ENCODE measurements at places on chromosomes 7 and 10. TPM values are rescaled to one million over a fixed set of nuclear protein-coding genes. Genes with fewer than 3 reads are reported as not detected.

- H3K27me3 ChIP-seq: no peaks in the 10 kb centered on the region
- no peaks in the 10 kb centered on the region for H3K4me1 ChIP-seq
- no peak overlapping the region for H3K4me3 ChIP-seq
Observed at GRCh38 chr10:51297438-51297837, 223.2 kb downstream of the PRKG1 start.

The GPR26 gene
- not detected for total RNA-seq

GRCh38 chr10:24118246-24118645 lies 90.7 kb upstream of the KIAA1217 start:
- H3K4me1 ChIP-seq: no peaks in the 10 kb centered on the region
- H3K27me3 ChIP-seq: no peaks in the 10 kb centered on the region

- no peaks in the 10 kb centered on the region for H3K27me3 ChIP-seq
- H3K27ac ChIP-seq: no peak overlapping the region
- no peaks in the 10 kb centered on the region for H3K4me1 ChIP-seq
- no peak for DNase-seq
Observed at GRCh38 chr7:80661729-80662128, 23.3 kb downstream of the CD36 start.

- H3K27me3 ChIP-seq: no peaks in the 10 kb centered on the region
- no peak overlapping the region for H3K4me3 ChIP-seq
- H3K4me1 ChIP-seq: peaks cover 3% of the 10 kb centered on the region
- H3K27ac ChIP-seq: no peak overlapping the region
- no peaks in the 10 kb centered on the region for H3K36me3 ChIP-seq
Observed at GRCh38 chr7:27933671-27934565, 194.0 kb downstream of the TAX1BP1 start.

DNA sequence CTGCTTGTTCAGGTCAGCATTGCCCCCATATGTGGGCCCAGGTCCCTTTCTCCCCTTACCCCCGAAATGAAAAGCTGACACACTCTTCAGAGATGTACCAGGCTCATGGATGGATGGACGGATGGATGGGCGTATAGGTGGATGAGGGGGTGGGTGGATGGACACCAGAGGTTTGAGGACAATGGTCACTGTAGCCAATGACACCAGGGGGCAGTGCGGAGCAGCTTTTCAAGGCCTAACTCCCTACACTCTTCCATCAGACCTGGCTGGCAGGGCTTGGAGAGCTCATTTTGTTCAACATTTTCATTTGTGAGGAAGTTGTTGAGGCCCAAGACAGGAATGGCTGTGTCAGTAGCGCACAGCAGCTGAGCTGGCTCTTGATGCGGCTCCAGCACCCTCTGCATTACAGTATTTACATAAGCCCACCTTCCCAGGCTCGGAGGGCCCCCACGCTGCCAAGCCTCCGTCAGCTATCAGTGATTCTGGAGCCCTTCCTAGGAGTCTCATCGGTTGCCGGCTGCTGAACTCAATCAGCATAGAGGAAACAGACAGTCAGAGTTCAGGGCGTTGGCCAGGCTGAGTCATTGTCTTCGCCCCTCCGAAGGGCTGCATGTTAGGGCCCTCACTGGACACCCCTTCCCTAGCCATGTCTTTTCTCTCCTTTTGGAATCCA lies 11.6 kb upstream of the FFAR4 start:
- H3K36me3 ChIP-seq: no peaks in the 10 kb centered on the region
- no peak overlapping the region for H3K4me3 ChIP-seq
- peaks cover 3% of the 10 kb centered on the region for H3K4me1 ChIP-seq
- peak; percentile 51 for DNase-seq
- peaks cover 6% of the 10 kb centered on the region for H3K27me3 ChIP-seq
- H3K27ac ChIP-seq: no peak overlapping the region

The SPDYE9 gene
- not detected for total RNA-seq

DNA sequence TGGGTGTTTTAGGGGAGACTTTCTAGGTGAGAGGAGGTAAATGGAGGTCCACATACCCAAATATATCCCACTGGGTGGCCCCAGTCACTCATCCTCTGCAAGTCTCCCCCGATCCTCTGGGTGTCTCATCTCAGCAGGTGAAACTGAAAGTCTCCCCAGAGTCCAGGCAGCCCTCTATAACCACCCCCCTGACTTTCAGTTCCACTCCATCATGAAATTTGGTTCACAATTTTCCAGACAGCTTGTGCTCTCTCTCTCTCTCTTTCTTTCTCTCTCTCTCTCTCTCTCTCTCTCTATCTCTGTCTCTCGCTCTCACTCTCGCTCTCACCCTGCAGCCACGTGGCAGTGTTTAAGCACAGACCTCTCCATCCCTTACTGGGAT lies 56.7 kb upstream of the ELN start:
- H3K27ac ChIP-seq: no peak overlapping the region
- no peak for DNase-seq
- H3K4me1 ChIP-seq: peaks cover 3% of the 10 kb centered on the region
- H3K4me3 ChIP-seq: no peak overlapping the region
- H3K36me3 ChIP-seq: no peaks in the 10 kb centered on the region

- H3K4me3 ChIP-seq: no peak overlapping the region
- H3K4me1 ChIP-seq: no peaks in the 10 kb centered on the region
- H3K36me3 ChIP-seq: no peaks in the 10 kb centered on the region
Observed at GRCh38 chr10:91360461-91360860, 49.7 kb upstream of the HECTD2 start.

DNA sequence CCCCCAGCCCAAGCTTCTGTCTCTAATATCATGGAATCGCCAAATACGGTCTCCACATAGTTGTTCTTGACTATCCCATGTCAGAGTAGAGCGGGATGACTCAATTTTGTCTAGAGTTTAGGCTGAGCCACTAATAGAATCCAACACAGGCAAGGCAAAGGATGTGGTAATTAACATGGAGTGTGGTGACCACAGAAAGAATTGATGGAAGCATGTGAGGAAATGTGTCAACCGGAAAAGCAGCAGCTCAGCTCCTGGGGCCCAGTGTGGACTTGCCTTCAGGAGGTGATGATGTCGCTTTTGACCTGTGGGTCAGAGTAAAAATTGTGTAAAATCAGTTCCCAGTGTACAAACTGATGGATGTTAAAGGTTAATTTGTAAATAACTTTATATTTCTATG lies 139.3 kb upstream of the KLF6 start:
- peaks cover 19% of the 10 kb centered on the region for H3K4me1 ChIP-seq
- no peaks in the 10 kb centered on the region for H3K27me3 ChIP-seq
- H3K36me3 ChIP-seq: peaks cover 3% of the 10 kb centered on the region
- no peak overlapping the region for H3K4me3 ChIP-seq

The GARIN1A gene
- 0.35 TPM for total RNA-seq

The TEX36 gene
- not detected for total RNA-seq

The PRKCQ gene
- 69.3 TPM for total RNA-seq

The SVIL gene
- 10.3 TPM for total RNA-seq

The IQUB gene
- not detected for total RNA-seq

DNA sequence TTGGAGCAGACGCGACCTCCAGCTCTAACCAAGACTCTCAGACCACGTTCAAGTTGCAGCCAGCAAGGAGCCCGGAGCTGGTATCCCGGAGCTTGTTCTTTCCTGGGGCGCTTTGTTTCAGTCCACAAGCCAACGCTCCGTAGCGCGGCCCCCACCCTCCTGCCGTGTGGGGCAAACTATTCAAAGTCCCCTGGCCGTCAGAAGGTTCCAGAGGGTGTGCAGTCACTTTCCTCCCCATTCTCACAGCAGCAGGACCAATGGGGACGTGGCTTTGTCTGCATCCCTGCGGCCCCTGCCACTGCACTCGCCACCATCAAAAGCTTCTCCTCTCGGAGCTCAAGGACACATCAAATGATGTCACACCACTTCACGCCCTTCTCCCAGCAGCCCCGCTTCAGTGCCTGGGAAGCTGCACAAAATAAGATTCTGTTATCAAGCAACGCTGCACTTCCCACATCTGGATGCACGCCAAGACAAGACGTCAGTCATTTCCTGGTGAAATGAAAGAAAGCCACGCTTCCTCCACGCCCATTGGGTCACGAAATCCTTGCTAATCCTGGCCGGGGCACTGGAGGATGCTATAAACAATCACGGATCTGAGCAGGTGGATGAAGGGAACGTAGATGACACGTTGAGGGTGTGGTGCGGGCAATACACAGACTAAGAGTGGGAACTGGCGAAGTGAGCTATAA lies 348.2 kb downstream of the PTPRN2 start:
- no peak for DNase-seq
- no peak overlapping the region for H3K4me3 ChIP-seq
- H3K36me3 ChIP-seq: no peaks in the 10 kb centered on the region
- H3K27me3 ChIP-seq: no peaks in the 10 kb centered on the region
- H3K27ac ChIP-seq: no peak overlapping the region

The SLIT1 gene
- 0.30 TPM for total RNA-seq

The C10orf67 gene
- not detected for total RNA-seq

- no peaks in the 10 kb centered on the region for H3K4me1 ChIP-seq
- no peak overlapping the region for H3K27ac ChIP-seq
- no peaks in the 10 kb centered on the region for H3K36me3 ChIP-seq
- H3K27me3 ChIP-seq: no peaks in the 10 kb centered on the region
- no peak overlapping the region for H3K4me3 ChIP-seq
Observed at GRCh38 chr10:116931806-116932205, 73.2 kb downstream of the SHTN1 start.

DNA sequence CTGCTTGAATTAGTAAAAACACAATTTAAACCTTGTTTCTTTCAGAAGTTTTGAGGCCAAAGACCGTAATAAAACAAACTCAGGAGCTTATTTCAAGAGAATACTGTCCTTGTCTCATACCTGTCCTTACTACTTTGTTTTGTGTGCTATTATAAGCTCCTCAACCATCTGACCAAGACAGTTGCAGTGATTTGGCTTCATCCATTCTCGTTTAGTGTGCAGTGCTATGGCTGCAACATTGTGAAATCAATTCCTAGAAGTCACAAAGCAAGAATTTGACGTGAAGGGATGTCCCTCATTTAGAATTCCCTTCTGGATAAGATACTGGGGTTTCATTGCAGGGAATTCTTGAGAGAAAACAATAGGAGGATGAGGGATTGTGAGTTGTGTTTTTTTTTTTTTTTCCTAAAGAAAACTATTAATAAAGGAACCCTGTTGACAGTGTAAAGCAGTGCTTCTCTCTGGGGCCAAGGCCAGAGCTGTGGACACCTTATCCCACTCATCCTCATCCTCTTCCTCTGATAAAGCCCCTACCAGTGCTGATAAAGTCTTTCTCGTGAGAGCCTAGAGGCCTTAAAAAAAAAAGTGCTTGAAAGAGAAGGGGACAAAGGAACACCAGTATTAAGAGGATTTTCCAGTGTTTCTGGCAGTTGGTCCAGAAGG lies at the start of gene OIT3:
Gene OIT3, plus strand, starts transcription at position 604 of the 663 bp plus-strand sequence. CDS start 60 bp downstream, outside the sequence.
- H3K27me3 ChIP-seq: peaks cover 11% of the 10 kb centered on the region
- H3K36me3 ChIP-seq: peaks cover 7% of the 10 kb centered on the region
- H3K27ac ChIP-seq: no peak within 1 kb of the TSS
- peaks cover 3% of the 10 kb centered on the region for H3K4me1 ChIP-seq
- H3K4me3 ChIP-seq: no peak within 1 kb of the TSS
- no peak for DNase-seq

- H3K4me1 ChIP-seq: peaks cover 69% of the 10 kb centered on the region
- H3K27me3 ChIP-seq: no peaks in the 10 kb centered on the region
- peak within 1 kb of the TSS; percentile 80 for H3K4me3 ChIP-seq
- DNase-seq: peak; percentile 90
- peak within 1 kb of the TSS; percentile 90 for H3K27ac ChIP-seq
Observed at GRCh38 chr7:36723951-36724664, at the start of gene AOAH. TSS of gene AOAH (minus strand) at chr7:36724494. CDS start at chr7:36724148, 346 bp downstream.

DNA sequence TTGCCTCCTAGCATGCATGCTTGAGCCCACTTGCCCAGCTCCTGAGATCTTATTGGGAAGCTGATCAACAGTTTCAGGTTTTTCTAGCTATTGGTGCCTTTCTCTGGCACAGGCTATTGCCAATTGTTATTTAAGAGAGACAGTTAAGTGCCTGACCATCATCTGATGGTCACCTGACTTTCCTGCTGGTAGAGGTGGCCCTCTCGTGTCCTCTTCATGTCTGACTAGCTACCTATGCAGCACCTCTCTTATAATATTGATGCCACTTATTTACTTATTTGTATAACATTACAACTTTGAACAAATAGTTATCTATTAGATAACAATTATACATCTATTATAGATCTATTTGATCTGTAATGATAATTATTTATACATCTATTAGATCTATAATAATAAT lies 205.9 kb upstream of the SEMA3D start:
- no peaks in the 10 kb centered on the region for H3K27me3 ChIP-seq
- no peak overlapping the region for H3K4me3 ChIP-seq
- H3K36me3 ChIP-seq: no peaks in the 10 kb centered on the region
- H3K4me1 ChIP-seq: no peaks in the 10 kb centered on the region
- H3K27ac ChIP-seq: no peak overlapping the region
- no peak for DNase-seq

- no peak for DNase-seq
- H3K4me3 ChIP-seq: no peak overlapping the region
- H3K27ac ChIP-seq: no peak overlapping the region
- H3K4me1 ChIP-seq: no peaks in the 10 kb centered on the region
- H3K27me3 ChIP-seq: no peaks in the 10 kb centered on the region
- no peaks in the 10 kb centered on the region for H3K36me3 ChIP-seq
Observed at GRCh38 chr10:131425752-131426533, 114.4 kb upstream of the TCERG1L start.

The CCDC172 gene
- total RNA-seq: not detected

The LDB3 gene
- total RNA-seq: 0.10 TPM

DNA sequence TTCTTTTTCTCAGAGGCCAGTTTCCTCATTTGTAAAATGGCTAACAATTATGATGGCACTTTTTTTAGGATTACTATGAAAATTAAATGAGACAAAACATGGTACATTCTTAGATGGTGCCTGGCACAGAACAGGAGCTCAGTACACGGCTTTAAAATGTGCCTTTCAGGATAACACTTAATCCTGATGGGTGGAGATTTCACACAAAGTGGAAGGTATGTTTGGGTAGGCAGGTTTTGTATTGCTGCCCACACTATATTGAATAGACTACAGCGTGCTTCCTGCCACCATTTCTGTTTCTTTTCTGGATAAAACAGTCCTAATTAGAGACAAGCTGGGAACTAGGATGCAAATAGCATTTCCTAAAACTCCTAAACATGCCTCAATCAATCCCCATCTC lies 22.0 kb upstream of the IMPDH1 start:
- no peak overlapping the region for H3K4me3 ChIP-seq
- peaks cover 9% of the 10 kb centered on the region for H3K4me1 ChIP-seq
- H3K27ac ChIP-seq: no peak overlapping the region
- H3K27me3 ChIP-seq: peaks cover 21% of the 10 kb centered on the region
- DNase-seq: no peak

DNA sequence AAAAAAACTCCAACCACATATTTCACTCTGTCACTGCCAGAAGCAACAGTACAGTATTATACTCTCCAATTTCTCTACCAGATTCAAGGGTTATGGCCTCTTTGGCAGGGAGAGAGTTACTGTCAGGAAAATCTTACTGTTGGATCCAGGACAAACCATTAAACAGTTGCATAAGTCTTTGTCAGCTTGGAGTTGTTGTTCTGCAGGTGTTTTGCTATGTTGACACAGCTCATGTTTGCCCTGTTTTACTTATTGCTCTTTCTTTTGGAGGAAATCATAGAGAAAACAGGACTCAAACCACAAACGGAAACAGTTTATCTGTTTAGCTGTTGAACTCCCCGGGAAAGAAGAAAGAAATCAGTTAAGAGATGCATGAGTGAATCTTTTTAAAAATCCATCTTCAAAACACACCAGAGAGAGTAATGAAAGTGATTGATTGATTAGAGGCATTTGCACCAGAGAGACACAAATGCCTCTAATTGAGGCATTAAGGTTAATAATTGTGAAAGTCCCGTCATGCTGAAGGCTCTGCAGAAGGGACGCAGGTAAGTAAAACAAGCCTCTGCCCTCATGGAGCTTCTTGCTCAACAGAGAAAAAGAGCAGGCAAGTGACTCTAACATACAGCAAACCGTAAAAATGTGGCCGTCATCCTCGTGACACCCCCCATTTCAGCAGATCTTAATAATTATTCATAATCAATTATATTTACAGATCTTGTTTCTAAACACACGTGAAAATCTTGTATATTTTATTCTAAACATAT lies 38.7 kb upstream of the ARHGAP21 start:
- H3K4me1 ChIP-seq: peaks cover 3% of the 10 kb centered on the region
- no peaks in the 10 kb centered on the region for H3K27me3 ChIP-seq
- H3K36me3 ChIP-seq: no peaks in the 10 kb centered on the region

All from activated CD4-positive, alpha-beta memory T cell treated with anti-CD3 and anti-CD28 coated beads, Interleukin-2, amount 10 ng/mL, durations not matched to agents 7 days and 5 days (primary cell).